ENCODE measurements at places on chromosomes 7 and 10.
A peak's percentile ranks its signal among the peaks of the same experiment; 100 is the strongest.

GRCh38 chr10:88974012-88974411 is 16.6 kb upstream of the FAS start:
- DNase-seq, result no peak

DNA sequence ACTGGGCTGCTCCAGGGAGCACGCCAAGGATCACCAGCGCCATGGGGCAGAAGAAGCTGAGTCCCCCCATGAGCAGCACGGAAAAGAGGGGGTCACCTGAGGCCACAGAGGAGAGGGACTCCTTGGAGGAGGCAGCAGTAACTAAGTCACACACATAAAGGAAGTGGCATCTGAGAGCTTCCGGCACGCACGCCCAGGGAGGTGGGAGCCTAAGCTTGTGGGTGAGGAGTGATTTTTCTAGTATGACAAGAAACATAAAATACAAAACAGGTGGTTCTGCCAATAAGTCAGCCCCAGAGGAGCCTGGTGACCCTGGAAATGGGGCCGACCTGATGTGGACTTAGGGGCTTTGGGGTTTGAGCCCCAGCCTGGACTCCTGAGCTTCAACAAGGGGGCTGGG is 60.8 kb downstream of the CARD11 start:
- no peak for DNase-seq

DNA sequence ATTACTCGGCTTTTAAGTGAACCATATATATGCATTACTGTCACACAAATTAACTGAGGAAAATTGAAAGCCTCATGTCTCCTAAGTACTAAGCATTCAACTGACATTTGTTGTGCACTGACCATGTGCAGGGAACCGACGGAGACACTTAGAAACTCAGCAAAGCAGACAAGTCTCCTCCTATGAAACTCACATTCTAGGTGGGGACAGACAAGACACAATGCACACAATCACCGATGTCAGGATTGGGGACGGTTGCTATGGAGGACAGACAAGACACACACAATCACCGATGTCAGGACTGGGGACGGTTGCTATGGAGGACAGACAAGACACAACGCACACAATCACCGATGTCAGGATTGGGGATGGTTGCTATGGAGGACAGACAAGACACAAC is 134.0 kb downstream of the PTPRN2 start:
- no peak for DNase-seq

DNA sequence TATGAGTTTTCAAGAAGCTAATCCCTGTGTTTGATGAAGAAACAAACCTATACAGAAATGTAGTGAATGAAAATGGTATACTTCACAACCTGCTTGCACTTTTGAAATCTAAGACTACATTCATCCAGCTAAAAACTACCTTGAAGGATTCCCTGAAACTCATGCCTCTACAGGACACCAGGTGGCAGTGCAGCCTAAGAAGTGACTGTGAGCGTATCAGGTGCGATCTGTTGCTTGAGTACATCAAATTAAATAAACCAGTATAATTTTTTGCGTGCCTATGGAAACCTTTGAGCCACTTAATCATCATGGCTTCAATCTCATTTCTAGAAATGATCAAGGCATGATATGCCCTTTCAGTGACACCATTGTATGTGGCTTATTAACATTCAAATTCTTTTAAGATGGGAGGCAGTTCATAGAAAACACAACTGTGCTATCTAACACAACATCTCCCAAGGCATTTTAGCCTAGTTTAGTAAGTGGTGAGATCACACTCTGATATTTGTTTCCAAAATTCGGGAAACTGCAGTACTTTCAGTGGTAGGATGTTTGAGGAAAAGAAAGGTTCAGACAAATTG is 57.4 kb downstream of the PPP1R17 start:
- peak; percentile 59 for DNase-seq

DNA sequence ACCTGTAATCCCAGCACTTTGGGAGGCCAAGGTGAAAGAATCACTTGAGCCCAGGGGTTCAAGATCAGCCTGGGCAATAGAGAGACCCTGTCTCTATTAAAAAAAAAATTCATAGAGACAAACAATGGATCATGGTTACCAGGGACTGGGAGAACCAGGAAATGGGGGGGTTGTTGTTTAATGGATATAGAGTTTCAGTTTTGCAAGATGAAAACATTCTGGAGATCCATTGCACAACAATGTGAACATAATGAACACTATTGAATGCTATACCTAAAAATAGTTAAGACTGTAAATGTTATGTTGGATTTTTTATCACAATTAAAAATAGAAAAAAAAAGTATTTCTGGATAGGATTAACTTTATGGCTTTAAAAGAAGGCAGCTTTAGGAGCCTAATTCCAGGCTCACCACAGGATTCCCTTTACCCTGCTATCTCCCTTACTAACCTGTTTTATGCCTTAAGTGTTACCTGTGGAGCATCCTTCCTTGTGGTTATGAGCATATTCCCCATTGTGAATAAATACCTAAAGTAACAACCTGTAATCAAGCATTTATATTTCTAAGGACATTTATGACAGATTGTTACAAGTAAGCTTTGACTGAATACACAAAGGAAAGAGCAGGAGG is 45.1 kb upstream of the SGCE start:
- DNase-seq, result no peak

GRCh38 chr7:64872351-64873154 is 30.5 kb upstream of the ZNF273 start:
- no peak for DNase-seq

GRCh38 chr7:102270178-102270887 is 16.3 kb upstream of the SH2B2 start:
- DNase-seq, result no peak

DNA sequence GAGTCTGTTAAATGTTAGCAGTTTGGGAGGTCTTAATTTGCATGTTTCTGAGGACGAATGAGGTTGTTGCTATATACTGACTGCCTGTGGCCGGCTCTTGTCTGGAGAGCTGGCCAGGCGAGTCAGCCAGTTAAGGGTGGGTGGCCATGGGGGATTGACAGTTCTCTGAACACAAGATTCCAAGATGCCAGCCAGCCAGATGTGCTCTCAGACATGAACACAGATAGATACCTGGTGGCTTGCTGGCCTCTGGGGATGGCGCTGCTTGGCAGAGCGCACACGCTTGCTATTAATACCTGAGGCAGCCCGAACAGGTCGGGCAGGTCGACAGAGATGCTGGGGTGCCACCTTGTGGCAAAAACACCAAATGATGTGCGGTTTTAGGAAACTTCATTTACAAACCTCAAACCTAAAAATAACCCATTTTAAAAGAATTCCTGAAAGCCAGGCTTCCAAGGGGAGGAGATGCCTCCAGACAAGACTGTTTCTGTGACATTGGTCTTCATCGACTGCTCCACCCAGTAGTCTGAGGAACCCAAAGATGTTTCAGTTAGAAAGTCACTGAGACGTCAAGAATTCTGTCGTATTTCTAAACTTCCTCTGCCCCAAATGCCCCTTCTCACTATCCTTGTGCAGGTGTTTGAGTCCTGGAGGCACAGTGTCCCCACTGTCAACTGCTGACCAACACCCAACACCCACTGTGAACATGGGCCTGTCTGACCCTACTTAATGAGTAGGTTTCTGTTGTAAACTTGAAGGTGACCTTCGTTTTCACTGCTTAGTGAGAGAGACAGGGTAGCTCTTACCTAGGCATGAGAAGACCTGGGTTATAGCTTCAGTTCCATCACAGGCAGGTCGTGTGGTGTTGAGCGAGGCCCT is 123.4 kb downstream of the NT5C2 start:
- peak; percentile 38 for DNase-seq

GRCh38 chr7:44375236-44375699 is 49.9 kb upstream of the CAMK2B start:
- no peak for DNase-seq

DNA sequence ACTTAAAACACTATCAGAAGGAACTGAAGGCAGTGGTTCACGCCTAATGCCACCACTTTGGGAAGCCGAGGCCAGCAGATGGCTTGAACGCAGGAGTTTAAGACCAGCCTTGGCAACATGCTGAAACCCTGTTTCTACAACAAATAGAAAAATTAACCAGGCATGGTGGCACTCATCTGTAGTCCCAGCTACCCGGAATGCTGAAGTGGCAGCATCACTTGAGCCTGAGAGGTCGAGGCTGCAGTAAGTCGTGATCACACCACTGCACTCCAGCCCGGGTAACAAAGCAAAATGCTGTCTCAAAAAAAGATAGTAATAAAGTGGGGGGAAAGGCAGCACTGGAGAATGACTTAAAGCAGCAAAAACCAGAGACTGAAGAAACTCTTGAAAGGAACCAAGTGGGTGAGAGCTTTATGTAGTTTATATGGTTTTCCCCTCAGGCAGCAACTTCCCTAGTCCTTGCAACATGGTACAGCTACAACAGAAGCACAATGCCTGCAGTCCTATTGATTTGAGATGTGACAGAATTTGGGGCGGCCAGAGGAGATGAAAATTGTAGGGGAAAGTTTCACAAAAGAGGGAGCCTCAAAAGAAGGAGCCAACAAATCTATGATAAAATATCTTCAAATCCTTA is 38.1 kb downstream of the GDI2 start:
- DNase-seq, result no peak

DNA sequence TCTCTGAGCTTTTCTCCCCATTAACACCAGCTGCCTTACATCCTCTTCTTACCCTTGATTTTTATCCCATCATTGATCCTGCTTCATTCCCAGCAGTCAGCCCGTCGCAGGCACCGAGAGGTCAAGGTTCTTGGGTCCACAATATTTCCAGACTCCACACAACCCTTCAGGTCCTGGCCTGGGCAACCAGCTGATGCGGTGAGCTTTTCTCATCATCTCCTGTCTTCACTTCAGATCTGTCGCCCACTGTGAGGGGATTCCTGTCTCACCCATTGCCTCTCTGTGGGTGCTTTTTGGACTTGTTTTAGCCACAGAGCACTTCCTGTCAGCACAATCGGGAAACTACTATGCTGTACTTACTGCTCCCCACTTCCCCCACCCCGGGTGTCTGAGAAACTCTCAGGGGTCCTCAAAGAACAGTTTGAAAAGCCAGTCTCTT is 8.4 kb upstream of the PVRIG start:
- DNase-seq, result no peak

DNA sequence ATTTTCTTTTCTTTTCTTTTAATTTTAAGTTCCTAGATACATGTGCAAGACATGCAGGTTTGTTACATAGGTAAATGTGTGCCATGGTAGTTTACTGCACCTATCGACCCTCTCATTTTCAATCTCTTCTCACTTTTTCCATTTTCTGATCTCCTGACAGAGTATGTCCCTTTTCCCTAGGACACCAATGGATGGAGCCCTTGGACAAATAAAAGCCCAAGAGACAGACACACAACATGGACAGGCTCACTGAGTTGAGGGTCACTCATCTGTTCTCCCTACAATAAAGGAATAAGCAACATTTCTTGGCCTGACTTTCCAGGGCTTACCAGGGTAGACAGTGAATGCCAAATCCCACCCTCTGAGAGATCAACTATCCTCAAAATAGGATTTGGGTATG is 15.2 kb upstream of the UBE2D1 start:
- DNase-seq, result no peak

GRCh38 chr10:124992462-124993344 is 50.8 kb downstream of the ZRANB1 start:
- no peak for DNase-seq

DNA sequence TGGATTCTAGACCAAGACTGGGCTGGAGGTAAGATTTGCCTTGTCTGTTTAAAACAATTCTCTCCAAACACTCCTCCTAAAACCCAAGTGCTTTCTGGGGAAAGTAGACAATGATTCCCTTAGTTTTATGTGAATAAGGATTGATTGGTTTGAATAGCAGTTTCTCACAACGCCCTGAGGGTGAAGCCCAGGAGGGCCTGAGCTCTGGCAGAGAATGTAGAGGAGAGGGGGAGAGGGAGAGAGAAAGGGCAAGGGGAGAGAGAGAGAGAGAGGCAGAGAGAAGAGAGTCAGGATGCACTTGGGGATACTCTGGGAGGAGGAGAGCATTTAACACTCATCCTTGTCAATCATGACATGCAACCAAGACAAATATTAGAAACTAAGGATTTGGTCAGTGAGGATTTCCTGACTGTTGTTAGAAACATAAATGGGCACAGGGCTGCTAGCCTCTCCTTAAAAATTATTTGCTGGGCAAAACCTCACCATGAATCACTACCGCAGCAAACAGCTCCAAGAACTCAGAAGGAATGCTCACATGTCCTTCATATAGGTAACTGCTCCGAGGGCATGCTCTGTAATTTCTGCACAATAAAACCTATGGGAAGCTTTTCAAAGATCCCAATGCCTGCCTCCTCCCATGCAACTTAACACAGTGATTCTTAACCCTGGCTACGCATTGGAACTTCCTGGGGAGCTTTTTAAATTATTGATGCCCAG is 55.2 kb upstream of the RAPGEF5 start:
- DNase-seq, result peak; percentile 27

DNA sequence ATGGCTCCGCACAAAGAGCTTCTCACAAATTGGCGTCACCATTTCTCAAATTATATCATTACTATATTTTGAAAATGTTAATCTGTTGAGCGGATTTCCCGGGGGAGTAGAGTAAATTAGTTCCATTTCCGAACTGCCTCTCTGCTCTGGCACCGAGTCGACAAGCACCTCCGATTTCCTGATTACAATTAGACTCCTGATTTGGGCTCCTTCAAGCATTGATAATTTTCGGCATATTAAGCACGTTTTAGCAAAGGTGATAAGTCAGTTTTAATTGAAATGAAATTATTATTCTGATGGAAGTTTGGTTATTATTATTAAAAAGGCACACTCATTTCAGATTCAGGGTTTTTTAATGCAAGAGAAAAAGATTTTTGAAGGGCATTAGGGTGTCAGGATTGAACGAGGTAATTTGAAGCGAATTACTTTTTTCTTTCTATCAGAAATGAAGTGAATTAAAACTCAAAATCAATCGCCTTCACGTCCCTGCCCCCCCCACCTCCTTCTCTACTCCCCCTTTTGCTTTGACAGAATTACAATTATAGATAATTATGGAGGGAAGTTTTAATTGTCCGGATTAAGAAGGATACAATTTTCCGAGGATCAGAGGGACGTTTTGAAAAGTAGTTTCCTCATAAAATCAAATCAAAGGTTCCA is 4.0 kb upstream of the UNCX start:
- DNase-seq, result no peak
